ENCODE measurements at places on chromosomes 7 and 10.

GRCh38 chr10:126429275-126429674 lies 41.0 kb upstream of the ADAM12 start:
- no peak for DNase-seq

GRCh38 chr7:98655611-98656010 lies 38.5 kb downstream of the NPTX2 start:
- DNase-seq: no peak

GRCh38 chr7:147638566-147638965 lies 952.0 kb upstream of the C7orf33 start:
- no peak for DNase-seq

- peak; percentile 60 for DNase-seq
Measured at GRCh38 chr10:83539528-83540308, 599.6 kb upstream of the GHITM start.

DNA sequence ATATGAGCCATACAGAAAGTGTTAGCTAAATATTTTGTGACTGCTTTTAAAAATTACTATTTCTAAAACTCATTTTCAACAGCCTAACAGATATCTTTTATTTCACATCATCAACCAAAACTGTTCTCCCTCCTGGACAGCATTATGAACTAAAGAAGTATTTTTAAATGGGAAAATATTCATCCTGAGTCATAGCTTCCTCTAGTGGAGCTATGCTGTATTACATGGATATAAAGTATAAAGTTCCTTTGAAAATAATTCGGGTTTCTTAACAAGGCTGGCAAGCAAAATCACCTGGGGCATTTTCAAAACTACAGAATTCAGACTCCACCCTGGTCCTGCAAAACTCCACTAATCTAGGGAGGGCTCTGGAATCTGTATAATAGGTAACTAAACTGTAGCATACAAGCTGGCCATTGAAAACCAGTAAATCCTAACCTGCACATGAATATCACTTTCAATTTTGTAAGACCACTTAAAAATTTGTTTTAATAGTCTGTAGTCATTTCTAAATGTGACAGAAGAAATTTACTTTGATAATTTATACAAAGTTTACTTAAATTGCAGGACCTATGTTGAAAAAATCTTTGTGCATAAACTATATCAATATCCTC lies 53.5 kb downstream of the SCIN start:
- no peak for DNase-seq

All from GM06990 (cell line).